ENCODE measurements at places on chromosomes 7 and 10.
A peak's percentile ranks its signal among the peaks of the same experiment; 100 is the strongest.

DNA sequence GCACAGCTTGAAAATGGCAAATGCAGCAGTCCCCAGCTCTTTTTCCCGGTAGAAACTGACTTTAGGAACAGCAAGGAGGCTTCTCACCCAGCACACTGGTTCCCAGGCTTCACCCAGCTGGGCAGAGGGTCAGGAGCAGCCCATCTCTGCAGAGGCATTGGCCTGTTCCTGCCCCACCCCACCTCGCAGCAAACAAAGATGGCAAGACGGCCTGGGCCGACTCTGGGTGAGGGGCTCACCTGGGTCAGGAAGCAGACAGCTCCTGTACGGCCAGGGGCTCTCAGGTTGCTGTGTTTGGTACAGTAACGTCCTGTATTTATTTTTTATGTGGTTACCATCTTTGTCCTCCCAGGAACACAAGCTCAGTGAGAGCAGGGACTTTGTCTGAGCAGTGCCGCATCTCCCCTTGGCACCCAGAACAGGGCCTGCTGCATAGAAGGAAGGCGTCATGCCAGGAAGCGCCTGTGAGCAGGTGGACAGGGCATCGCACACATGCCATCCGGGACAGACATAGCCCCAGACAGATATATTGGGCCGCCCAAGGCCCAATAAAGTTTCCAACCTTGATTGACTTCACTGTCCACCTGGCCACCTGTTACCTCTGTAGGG is 585.0 kb upstream of the FOXK1 start:
- H3K27me3 ChIP-seq: no peaks in the 10 kb centered on the region
- H3K4me3 ChIP-seq: no peak overlapping the region
- H3K4me1 ChIP-seq: no peaks in the 10 kb centered on the region
- H3K27ac ChIP-seq: no peak overlapping the region

DNA sequence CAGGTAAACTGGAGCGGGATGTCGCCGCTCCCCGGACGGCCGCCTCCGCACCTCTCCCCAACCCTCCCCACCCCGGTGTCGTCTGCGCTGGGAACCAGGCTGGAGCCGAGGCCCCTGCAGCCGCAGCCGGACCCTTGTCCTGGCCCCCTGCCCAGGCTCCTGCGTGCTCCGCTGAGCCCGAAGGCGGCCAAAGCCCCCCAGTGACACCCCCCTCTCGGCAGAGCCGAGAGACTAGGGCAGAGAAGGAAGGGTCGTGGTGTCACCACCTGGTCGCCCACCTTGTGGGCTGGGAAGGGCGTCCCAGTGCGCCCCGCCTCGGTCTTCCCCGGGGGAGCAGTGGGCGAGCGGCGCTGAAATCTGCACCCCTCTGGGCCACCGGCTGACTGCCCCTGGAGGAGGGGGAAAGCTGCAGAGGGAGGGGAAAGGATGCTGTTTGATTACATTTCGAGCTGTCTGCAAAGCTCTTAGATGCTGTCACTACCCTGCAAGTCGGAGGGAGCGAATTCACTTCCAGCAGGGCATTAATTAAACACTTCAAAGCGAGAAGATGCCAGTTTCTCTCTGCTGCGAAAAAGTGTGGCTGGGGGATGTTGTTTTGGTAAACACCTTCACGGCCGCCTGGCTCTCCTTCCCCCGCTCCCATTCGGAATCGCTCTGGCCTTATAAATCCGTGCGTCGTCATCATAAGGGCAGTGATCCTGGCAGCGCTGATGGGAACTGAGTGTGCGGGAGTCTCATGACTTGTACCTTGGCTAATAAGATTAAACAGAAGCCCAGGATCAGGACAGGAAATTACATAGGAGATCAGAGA is 622 bp downstream of the DYNC1I1 start:
- peaks cover 3% of the 10 kb centered on the region for H3K4me1 ChIP-seq
- H3K27me3 ChIP-seq: peaks cover 51% of the 10 kb centered on the region
- no peaks in the 10 kb centered on the region for H3K36me3 ChIP-seq
- no peak for DNase-seq
- H3K27ac ChIP-seq: no peak overlapping the region

DNA sequence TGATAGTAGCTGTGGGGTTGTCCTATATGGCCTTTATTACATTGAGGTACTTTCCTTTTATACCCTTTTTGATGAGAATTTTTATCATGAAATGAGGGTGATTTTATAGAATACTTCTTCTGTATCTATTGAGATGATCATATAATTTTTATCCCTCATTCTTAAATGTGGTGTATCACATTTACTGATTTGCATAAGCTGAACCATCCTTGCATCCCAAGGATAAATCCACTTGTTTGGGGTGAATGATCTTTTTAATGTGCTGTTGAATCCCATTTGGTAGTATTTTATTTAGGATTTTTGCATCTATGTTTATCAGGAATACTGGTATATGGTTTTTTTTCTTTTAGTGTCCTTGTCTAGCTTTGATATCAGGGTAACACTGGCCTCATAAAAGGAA is 84.5 kb upstream of the IL6 start:
- H3K27me3 ChIP-seq: no peaks in the 10 kb centered on the region
- peaks cover 4% of the 10 kb centered on the region for H3K36me3 ChIP-seq
- no peak overlapping the region for H3K4me3 ChIP-seq
- no peaks in the 10 kb centered on the region for H3K4me1 ChIP-seq
- no peak for DNase-seq

GRCh38 chr10:117003336-117003735 is 1.7 kb downstream of the SHTN1 start:
- peaks cover 5% of the 10 kb centered on the region for H3K36me3 ChIP-seq
- H3K27me3 ChIP-seq: no peaks in the 10 kb centered on the region
- H3K4me3 ChIP-seq: peak overlapping the region; percentile 69
- H3K27ac ChIP-seq: no peak overlapping the region

- H3K4me3 ChIP-seq: no peak overlapping the region
- no peaks in the 10 kb centered on the region for H3K36me3 ChIP-seq
- DNase-seq: no peak
- H3K4me1 ChIP-seq: peaks cover 28% of the 10 kb centered on the region
- no peak overlapping the region for H3K27ac ChIP-seq
- H3K27me3 ChIP-seq: peaks cover 36% of the 10 kb centered on the region
Observed at GRCh38 chr10:92814790-92815189, 33.5 kb upstream of the EXOC6 start.

GRCh38 chr7:1700536-1701333 is 30.7 kb downstream of the ELFN1 start:
- H3K36me3 ChIP-seq: peaks cover 24% of the 10 kb centered on the region
- peaks cover 5% of the 10 kb centered on the region for H3K27me3 ChIP-seq
- H3K4me1 ChIP-seq: no peaks in the 10 kb centered on the region
- DNase-seq: no peak
- H3K4me3 ChIP-seq: no peak overlapping the region

DNA sequence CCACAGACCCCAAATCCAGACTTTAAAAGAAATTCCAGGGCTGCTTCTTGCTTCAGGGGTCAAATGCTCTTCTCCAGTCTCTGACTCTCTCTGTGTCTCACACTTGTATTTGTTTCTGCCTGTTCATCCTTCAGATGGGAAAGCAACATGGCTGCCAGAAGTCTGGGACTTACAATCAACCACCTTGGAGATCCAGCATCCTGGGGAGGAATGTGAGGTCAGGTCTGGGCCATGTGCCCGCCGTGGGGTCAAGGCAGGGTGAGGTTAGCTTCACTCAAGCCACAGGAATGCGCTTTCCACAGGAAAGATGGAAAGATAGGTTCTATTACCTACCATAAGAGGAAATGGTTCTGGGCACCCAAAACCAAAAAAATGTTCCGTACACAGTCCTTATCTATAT is 34.3 kb upstream of the NPVF start:
- H3K27ac ChIP-seq: no peak overlapping the region
- H3K4me3 ChIP-seq: no peak overlapping the region
- H3K27me3 ChIP-seq: peaks cover 21% of the 10 kb centered on the region
- no peaks in the 10 kb centered on the region for H3K4me1 ChIP-seq
- H3K36me3 ChIP-seq: no peaks in the 10 kb centered on the region
- no peak for DNase-seq

DNA sequence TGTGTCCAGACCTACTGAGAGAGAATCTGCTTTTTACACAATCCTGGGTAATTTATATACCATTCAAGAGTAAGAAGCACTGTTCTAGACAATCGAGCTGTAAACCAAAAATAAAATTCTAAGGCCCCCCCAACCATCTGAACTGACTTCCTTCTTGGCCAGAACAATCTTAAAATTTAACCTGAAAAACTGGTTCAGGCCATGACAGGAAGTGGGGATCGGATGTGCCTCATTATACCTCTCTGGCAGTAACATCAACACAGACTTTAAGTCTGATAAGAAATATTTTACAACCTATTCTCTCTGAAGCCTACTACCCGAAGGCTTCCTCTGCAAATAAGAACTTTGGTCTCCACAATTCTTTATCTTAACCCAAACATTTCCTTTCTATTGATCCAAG is 75.2 kb upstream of the KIF5B start:
- no peaks in the 10 kb centered on the region for H3K36me3 ChIP-seq
- no peaks in the 10 kb centered on the region for H3K27me3 ChIP-seq
- H3K4me1 ChIP-seq: peaks cover 15% of the 10 kb centered on the region
- DNase-seq: no peak
- H3K27ac ChIP-seq: peak overlapping the region; percentile 59
- no peak overlapping the region for H3K4me3 ChIP-seq

DNA sequence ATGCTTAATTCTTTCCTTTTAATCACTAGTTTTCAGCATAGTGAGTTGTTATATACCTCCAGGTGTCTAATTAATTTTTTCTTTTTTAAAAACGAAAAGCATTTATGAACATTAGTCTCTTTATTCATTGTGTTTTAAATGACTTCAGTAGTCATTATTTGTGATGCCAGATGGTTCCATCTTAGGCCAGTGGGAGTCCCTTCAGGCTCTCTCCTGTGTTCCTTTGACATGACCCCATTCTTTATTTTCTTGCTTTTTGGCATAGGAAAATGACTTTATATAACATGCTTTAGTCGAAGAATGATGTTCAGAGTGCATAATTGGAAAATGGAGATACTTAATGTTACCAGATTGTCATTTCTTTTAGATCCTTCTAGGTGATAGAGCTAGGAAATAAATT is 24.4 kb downstream of the MKLN1 start:
- no peak overlapping the region for H3K27ac ChIP-seq
- no peaks in the 10 kb centered on the region for H3K27me3 ChIP-seq
- no peak for DNase-seq
- peaks cover 18% of the 10 kb centered on the region for H3K4me1 ChIP-seq

GRCh38 chr10:98858525-98858924 is 377.1 kb downstream of the HPSE2 start:
- H3K4me1 ChIP-seq: no peaks in the 10 kb centered on the region
- no peaks in the 10 kb centered on the region for H3K36me3 ChIP-seq
- H3K27me3 ChIP-seq: peaks cover 3% of the 10 kb centered on the region
- no peak overlapping the region for H3K27ac ChIP-seq
- no peak for DNase-seq

GRCh38 chr7:121603886-121604285 is 207.8 kb upstream of the FAM3C start:
- peak overlapping the region; percentile 82 for H3K27ac ChIP-seq
- H3K36me3 ChIP-seq: no peaks in the 10 kb centered on the region
- peaks cover 24% of the 10 kb centered on the region for H3K4me1 ChIP-seq
- DNase-seq: no peak

DNA sequence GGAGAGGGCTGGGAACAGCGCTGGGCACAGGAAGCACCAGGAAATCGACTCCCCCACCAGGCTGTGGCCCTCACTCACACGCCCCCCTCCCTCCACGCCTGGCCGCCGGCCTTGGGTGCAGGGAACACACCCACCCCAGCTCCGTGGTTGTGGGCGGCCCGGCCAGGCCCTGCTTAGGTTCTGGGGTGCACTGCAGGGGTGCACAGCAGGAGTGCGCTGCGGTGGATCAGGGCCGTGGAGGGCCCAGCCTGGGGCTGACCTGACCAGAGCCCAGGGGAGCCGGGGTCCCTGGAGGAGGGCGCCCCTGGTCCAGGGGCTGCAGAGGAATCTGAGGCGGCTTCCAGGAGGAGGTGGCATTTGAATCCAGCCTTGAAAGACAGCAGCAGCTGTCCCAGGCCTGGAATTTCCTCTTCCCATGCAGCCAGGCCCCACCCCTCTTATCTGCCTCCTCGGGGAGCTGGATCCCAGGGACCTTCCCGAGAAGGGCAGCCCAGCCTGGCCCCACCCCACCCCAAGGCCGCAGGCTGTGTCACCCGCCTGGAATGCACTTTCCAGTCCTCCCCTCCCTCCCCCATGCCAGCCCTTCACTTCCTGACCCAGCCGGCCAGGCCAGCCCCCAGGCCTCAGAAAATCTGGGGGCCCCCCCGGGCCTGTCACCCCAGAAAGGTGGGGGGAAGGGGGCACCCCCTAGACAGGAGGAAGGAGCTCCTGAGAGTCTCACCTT is 18.4 kb upstream of the PDGFA start:
- H3K27me3 ChIP-seq: peaks cover 4% of the 10 kb centered on the region
- H3K27ac ChIP-seq: no peak overlapping the region
- H3K4me1 ChIP-seq: peaks cover 9% of the 10 kb centered on the region
- no peak overlapping the region for H3K4me3 ChIP-seq
- DNase-seq: no peak

DNA sequence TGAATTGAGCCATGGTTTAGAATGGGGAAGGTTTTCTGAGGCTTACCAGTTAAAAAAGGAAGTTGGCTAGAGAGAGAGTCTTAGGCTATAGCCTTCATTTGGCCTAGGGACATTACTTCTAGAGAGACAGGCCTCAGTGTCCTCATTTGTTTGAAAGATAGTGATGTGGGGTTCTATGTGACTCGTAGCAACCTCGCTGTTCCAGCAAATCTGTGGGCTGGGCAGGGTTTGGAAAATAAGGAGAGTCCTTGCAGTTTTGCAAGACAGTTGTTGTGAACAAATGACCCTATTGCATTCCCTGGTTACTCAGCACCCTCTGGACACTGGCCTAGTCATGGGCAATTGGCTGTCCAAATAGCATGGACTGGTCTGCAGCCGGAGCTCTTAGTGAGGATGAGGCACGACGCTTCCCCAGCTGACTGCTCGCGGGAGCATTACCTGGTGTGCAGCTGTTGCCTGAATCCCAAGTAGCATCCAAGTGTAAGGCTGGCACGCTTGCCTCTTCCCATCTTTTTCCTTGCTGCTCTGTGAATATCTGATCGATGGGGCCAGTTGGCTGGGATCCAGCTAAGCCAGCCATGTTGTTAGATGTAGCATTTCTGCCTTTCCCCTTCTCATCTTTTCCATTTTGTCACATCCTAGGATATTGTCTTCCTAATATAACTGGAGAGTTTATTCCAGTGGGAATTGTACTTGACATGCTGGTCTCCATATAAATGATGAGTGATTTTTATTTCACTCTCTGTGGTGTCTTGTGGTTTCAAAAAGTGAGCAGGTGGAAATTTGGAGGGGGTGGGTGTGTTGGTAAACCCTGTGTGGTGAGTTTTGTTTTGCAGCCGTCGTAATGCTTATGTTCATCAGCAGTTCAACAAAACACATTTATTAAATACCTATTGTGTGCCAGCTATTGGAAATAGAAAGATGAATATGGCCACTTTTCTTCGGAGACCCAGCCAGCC is 99.8 kb downstream of the SND1 start:
- H3K27me3 ChIP-seq: no peaks in the 10 kb centered on the region
- DNase-seq: no peak
- H3K36me3 ChIP-seq: peaks cover 6% of the 10 kb centered on the region
- no peak overlapping the region for H3K27ac ChIP-seq
- H3K4me1 ChIP-seq: peaks cover 21% of the 10 kb centered on the region

- no peak for DNase-seq
- H3K27me3 ChIP-seq: no peaks in the 10 kb centered on the region
- H3K4me1 ChIP-seq: no peaks in the 10 kb centered on the region
- H3K36me3 ChIP-seq: no peaks in the 10 kb centered on the region
- no peak overlapping the region for H3K27ac ChIP-seq
- H3K4me3 ChIP-seq: no peak overlapping the region
Observed at GRCh38 chr7:36545291-36545690, 155.6 kb downstream of the ANLN start.

GRCh38 chr10:60096761-60097513 is 190.6 kb upstream of the CCDC6 start:
- peaks cover 25% of the 10 kb centered on the region for H3K4me1 ChIP-seq
- no peak overlapping the region for H3K4me3 ChIP-seq
- H3K27ac ChIP-seq: peak overlapping the region; percentile 21
- DNase-seq: no peak
